Osteocyte (in vitro differentiated cells): ENCODE measurements at places on chromosomes 16 and 17. TPM values are rescaled to one million over a fixed set of nuclear protein-coding genes. Genes with fewer than 3 reads are reported as not detected.

- DNase-seq = no peak
Observed at GRCh38 chr17:970364-970763, 9.2 kb downstream of the NXN start.

GRCh38 chr17:82021107-82021899 is 1.4 kb downstream of the CENPX start:
- DNase-seq = no peak

- no peak for DNase-seq
Observed at GRCh38 chr17:12789075-12789480, 220 bp upstream of the ARHGAP44 start.

DNA sequence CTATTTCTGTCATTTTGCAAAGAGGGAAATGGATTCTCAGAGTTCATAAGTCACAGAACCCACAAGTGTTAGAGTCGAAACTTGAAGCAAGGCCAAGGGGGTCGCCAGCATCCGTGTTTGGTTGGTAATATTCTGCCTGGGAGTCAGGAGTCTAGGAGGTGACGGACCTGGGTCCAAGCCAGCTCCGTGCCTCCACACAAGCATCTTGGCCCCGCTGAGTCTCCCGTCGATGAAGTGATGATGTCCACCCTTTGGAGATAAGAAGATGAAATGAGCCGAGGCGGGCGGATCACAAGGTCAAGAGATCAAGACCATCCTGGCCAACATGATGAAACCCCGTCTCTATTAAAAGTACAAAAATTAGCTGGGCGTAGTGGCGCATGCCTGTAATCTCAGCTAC is 53.2 kb upstream of the TNRC6C start:
- no peak for DNase-seq

GRCh38 chr17:3282901-3283300 is 15.3 kb downstream of the OR3A1 start:
- no peak for DNase-seq

DNA sequence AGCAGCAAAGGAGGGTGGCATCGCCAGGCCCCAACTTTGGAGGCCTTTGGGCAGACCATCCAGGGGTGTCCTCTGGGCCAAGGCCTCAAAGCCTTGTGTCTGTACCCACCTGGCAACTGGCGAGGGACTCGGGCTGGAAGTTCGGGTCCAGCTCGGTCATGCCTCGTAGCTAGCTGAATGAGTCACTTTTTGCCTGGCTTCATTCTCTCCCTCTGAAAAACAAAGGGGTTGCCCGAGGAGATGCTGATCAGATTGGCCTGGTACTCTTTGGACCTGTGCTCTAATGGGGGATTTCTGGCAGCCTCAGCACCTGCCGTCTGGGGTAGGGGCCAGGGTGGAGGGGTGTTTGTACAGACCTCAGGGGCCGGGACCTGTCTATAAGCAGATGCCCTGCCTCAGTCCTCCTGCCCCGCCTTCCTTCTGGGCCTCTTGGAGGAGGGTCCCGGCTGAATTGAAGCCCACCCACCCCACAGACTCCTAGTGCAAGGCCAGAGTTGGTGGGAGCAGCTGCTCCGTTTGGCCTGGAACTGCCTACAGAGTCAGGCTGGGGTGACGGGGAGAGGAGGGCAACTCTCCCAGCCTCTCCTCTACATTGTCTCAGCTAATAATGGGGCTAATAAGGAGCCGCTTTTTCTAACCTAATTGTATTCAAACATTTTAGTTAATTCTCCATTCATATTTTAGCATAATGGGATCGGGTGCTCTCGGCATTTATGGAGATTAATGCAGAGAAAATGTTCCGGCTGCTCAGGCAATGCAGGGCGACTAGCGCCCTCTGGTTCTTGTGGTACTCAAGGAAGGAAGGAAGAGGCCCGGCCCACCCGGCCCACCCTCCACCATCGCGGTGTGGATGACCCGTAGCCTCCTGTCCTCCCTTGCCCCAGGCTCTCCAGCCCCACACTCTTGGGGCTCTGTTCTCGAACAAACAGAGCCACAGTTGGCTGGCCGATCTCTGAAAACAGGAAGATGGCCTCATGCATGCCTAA is 21.4 kb upstream of the ABCC3 start:
- no peak for DNase-seq

DNA sequence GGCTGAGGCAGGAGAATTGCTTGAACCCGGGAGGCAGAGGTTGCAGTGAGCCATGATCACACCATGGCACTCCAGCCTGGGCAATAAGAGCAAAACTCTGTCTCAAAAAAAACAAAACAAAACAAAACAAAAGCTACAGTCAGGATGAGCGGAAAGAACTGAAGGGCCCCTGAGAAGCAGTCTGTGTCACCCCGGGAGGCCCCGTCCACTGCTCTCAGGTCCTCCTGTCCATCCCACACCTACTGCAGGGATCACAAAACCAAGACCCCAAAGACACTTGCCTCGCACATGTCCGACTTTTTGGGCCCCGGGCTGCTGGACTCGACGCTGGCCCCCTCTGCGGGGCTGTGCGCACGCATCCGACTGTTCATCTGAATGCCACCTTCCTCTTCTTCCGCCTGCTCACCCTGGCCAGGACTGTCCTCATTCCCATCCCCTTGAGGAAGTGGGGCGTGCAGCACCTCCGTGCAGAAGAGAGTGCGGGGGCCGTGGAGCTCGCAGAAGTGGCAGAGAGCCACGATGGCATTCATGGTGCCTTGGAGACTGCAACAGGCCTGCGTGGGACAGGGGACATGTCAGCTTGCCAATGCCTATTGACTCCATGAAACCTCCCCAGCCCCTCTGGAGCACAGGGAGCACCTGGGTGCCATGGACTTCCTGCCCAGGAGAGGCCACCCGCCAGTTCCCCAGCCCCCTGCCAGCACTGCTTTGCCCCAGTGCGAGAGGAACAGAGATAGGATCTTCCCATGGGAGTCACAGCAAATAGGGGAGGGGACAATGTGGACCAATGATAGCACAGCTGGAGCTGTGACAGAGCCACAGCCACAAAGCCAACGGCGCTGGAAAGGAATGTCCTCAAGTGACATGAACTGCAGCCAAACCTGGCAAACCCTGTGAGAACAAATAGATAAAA is 9.1 kb downstream of the FLCN start:
- DNase-seq = no peak

DNA sequence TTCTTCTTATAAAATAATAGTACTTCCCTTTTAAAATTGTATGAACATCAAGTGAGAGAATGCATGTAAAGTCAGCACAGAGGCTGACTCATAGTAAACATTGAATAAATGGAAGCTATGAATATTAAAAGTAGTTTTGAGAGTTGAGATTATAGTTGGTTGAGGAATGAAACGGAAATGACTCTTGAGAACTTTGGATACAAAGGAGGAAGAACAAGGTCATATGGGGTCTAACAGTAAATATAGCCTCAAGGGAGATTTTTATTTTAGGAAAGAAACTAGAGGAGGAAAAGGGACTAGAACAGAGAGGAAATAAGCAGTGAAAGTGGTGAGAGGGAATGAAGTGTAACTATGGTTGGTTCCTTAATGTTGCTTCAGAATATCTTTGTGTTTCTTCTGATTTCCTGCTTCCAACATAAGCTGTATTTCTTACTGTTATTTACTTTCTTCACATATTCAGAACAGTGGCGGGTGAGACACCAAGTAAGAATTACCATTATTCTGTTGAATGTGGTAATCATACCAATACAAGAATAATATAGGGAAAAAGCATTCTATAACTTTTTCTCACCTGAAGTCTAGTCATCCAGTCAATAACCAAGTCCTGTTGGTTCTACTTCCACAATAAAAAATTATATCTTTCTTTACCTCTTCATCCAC is 165.1 kb downstream of the CHD9 start:
- DNase-seq = no peak

DNA sequence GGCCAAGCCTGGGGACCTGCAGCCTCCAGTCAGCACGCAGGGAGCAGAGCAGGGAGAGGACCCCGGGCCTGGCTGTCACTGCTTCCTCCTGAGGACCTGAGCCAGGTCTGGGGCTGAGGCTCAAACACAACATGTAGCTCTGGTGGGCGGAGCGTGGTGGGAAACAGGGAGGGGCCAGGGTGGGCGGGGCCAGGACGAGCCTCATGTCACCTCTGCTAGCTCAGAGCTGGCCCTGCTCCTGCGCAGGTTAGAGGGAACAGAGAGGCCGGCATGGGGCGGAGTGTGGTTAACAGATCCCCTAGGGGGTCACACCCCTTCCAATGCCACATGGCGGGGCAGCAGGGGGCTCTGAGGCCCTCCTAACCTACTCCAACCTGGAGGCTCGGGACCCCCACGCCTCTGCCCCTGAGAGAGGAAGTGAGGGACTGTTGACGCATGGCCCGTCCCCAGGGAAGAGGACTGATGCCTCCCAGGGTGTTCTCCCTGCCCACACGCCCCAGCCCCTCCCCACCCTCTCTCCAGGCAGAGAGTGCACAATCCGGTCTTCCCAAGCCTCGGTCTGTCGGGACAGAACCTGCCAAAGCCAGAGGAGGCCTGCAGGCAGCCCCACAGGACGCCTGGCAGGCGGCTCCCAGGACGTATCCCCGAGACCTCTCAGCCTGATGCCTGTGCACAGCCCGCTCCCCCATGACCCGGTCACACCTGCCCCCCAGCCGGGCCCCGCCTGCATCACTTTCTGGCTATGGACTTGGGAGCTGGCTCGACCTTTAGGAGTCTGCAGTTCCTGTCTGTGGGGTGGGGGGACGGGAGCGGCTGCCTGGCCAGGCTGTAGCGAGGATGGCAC is 15.2 kb downstream of the PIEZO1 start:
- DNase-seq = no peak

- peak; percentile 8 for DNase-seq
Observed at GRCh38 chr16:83473926-83474650, 333.7 kb upstream of the HSBP1 start.

DNA sequence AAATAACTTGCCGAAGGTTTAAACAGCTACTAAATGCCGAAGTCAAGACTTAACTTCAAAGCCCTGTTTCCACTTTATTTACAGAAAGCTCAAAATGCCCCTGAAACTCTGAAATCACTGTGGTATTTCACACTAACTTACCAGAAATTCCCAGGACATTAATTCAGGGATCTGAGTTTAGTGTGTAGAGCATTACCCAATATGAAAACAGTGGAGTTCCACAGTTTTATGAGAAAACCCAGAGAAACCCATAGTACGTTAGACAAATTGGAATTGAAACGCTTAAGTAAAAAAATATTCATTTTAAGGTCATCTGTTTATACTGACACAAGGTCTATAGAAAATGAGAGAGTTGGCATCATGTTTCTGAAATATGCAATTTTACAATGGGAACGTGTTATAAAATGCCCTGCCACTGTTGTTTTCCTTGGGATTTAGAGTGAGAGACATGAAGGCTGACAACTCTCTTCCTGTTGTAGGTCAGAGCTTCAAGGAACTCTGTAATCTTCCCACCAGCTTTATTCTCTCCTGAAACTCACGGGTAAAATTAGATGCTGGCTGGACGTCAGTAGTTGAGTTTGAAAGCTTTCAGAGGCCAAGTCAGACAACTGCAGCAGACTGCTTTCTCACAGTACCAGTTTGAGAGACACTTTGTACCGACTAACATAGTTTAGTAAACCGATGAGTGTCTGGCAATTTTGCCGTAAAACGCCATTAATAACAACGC is 139.4 kb upstream of the TBX2 start:
- no peak for DNase-seq

- no peak for DNase-seq
Observed at GRCh38 chr16:48318630-48319029, 66.6 kb downstream of the SIAH1 start.

GRCh38 chr16:65120831-65121721 is 787 bp downstream of the CDH11 start:
- peak; percentile 84 for DNase-seq

- DNase-seq = no peak
Observed at GRCh38 chr16:15620611-15621195, 22.3 kb downstream of the MARF1 start.

- no peak for DNase-seq
Observed at GRCh38 chr17:5097101-5097834, 14.4 kb downstream of the ZNF232 start.

DNA sequence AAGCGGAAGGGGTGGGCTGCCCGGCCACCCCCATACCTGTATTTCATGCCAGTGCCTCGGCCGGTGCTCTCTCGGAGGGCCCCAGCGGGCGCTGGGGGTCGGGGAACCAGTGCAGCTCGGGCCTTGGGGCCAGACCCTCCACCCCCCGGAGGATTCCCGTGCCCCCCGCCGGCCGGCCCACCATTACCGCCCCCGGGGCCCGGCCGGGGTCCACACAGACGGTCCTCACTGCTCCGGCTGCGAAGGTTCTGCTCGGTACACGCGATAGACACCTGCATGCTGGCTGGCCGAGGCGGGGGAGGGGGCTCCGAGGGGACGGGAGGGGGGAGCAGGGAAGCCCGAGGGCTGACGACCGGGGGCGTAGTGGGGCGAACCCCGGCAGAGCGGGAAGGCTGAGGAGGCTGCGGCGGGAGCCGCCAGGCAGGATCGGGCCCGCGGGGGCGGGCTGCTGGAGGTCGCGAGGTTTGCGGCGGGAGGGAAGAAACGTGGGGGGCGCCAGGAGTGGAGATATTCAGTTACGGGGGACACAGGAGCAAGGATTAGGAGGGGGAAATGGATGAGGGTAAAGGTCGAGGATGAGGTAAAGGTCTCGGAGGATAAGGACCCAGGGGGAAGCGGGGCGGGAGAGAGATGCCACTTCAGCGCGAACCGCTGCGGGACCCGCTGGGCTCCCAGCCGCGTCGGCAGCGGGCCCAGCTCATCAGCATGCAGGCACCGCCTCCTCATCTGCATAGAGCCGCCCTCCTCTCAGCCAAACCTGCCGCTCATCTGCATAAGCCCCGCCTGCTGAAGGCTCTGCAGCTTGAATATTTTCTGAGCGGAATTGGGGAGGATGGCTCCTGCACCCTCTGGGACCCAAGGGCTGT is at the start of gene KCNAB3:
TSS of gene KCNAB3 (minus strand) at position 699 of the 866 bp plus-strand sequence. CDS start at position 278, 421 bp downstream.
- DNase-seq = no peak

DNA sequence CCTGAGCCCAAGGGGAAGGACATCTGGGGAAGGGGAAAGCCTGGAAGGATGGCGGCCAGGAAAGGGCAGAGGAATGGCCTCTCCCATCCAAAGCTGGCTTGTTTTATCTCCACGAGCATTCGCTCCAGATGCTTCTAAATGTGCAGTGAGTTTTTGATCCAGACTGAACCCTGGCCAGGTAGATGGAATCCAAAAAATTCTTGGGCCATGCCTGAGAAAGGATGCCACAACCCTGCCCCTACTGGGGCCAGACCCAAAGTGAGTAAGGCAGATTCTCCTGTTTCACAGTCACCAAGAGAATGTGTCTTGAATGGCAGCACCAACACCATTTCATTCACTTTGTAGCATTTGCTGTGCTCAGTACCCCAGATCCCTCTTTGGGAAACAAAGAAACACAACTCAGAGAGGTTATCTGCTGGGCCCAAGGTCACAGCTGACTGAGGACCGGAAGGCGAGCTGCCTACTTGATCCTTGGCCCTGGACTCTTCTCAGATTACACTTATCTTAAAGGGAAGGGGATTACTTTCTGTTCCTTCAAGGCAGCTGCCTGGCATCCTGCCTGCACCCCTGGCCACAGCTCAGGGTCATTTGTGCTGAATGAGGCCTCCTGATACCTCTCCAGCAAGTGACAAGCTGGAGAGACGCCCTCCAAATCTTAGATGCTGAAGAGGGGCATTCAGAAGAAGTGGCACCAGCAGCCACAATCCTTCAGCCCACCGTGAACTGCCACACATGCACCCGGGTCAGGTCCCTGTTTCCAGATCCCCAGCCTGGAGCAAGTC is 3.6 kb downstream of the LRRC75A start:
- no peak for DNase-seq

The UMOD gene
- not detected in 2 replicates for total RNA-seq

The CLEC19A gene
- total RNA-seq = not detected in 2 replicates

The C17orf67 gene
- 1.6 and 2.4 TPM in 2 replicates for total RNA-seq

The HNF1B gene
- total RNA-seq = 7.3 and 8.1 TPM in 2 replicates

The SEPTIN12 gene
- total RNA-seq = not detected in 2 replicates

The TBX21 gene
- not detected in 2 replicates for total RNA-seq

The RCVRN gene
- 0.34 TPM in 1 of 2 replicates, not detected in the other for total RNA-seq
